NCI-H1436 treated with DMSO at 0.1 percent for 48 hours (cell line): ENCODE measurements at places on chromosomes 12 and 14.
A peak's percentile ranks its signal among the peaks of the same experiment; 100 is the strongest.

GRCh38 chr14:65533736-65534404 is 121.3 kb downstream of the FUT8 start:
- no peak for DNase-seq

DNA sequence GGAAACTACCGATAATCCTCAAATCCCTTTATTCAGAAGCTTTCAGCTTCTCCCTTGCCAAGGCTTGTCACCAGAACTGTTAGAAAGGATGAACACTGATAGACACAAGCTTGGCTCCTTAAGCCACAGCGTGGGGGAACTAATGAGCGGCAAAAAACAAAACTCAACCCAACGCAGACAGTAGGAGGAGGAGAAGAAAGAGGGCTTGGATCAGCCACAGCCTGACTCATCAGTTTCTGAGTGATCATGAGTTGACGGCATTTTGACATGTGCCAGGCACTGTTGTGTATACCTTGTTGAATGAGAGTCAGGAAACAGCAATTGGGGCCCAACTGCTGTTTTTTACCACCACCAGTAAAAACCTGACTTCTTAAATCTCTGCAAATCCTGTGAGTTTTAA is 23.7 kb downstream of the PLXNC1 start:
- DNase-seq = no peak

GRCh38 chr12:104896710-104897109 is 61.4 kb downstream of the SLC41A2 start:
- DNase-seq = no peak

- DNase-seq = no peak
Observed at GRCh38 chr12:62882696-62883095, 52.3 kb downstream of the PPM1H start.

DNA sequence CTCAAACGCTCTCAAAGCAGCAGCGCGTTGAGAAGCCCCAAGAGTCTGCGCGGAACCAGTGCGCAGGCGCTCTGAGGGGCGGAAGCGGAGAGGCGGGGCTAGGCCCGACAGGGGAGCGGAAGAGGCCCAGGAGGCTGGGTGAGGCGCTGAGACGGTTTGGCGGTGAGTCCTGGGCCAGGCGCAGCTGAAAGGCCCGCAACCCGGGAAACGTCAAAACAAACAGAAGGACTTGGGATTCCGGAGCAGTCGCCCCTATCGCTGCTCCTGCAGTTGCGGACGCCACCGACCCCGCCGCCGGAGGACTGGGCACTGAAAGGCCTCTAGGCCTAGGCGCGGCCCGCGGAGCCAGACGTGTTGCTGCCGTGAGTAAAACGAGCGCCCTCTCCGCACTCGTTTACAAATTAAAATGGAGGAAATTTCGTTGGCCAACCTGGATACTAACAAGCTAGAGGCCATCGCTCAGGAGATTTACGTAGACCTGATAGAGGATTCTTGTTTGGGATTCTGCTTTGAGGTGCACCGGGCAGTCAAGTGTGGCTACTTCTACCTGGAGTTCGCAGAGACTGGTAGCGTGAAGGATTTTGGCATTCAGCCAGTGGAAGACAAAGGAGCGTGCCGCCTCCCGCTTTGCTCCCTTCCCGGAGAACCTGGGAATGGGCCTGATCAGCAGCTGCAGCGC is at the start of gene ATXN7L3B:
ATXN7L3B (plus strand) TSS at position 129 of the 679 bp plus-strand sequence; CDS start at position 407, 278 bp downstream.
- DNase-seq = peak; percentile 70

GRCh38 chr14:63893701-63894458 is 41.1 kb downstream of the SYNE2 start:
- DNase-seq = no peak

GRCh38 chr12:40168001-40168400 is 56.8 kb upstream of the LRRK2 start:
- no peak for DNase-seq

- DNase-seq = no peak
Observed at GRCh38 chr12:116455540-116456329, 103.4 kb upstream of the MAP1LC3B2 start.

GRCh38 chr14:103401223-103402214 is 16.3 kb downstream of the MARK3 start:
- no peak for DNase-seq

GRCh38 chr14:93033983-93034670 is 81.6 kb downstream of the ITPK1 start:
- DNase-seq = no peak

- DNase-seq = no peak
Observed at GRCh38 chr12:126193190-126193589, 1128.0 kb downstream of the AACS start.

- DNase-seq = no peak
Observed at GRCh38 chr12:6828781-6829535, 751 bp downstream of the P3H3 start.

DNA sequence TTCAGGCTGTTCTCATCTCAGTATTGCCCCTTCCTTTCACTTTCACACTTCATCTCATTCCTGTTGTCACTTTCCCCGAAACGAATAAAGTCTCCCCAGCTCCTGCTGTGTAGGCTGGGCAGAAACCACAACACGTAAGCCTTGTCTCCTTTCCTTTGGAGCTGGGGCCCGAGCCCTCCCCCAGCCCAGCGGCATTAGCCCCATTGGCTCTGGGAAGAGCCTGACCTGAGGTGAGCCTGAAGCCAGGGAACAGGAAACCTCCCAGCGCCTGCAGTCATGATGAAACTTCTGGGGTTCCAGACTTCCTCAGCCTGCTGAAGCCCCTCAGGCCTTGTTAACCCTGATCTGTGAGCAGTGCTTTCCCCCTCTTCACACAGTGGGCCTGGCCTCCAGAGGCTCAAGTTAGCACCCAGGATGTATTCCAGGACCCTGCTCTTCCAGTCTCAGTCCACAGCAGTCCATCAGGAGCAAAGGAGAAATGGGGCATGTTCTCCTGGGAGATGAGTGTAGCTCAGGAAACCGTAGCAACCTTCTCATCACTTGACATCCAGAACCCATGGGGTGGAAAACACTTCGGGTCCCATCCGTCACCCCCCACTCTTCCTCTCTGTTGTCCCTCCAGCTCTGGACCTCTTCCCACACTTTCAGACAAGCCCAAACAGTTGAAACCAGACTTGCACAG is 21.8 kb downstream of the VASH1 start:
- no peak for DNase-seq

GRCh38 chr14:103023881-103024473 is 33.4 kb downstream of the CDC42BPB start:
- DNase-seq = no peak

GRCh38 chr12:77745624-77746023 is 85.1 kb upstream of the NAV3 start:
- no peak for DNase-seq

- no peak for DNase-seq
Observed at GRCh38 chr14:66884149-66884548, 305.1 kb upstream of the GARIN2 start.

DNA sequence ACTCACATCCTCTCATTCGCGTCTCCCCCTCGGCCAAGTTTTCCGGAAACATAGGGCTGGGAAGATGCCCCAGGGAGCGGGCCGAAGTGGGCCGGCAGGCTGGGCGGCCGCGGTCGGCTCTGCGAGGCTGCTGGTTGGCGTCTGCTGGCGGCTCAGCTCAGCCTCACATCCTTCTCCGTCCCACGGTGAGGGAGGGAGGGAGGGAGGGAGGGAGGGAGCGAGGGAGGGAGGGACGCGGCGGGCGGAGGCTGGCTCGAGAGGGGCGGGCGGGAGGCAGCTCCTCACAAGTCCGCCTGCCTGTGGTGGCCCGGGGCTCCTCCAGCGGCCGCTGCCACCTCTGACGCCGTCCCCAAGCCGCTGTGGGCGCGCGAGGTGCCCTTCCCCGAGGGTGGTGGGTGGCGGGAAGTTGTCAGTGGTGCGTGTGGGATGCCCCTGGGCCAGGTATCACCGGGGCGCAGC is 93.8 kb downstream of the RFLNA start:
- DNase-seq = no peak

DNA sequence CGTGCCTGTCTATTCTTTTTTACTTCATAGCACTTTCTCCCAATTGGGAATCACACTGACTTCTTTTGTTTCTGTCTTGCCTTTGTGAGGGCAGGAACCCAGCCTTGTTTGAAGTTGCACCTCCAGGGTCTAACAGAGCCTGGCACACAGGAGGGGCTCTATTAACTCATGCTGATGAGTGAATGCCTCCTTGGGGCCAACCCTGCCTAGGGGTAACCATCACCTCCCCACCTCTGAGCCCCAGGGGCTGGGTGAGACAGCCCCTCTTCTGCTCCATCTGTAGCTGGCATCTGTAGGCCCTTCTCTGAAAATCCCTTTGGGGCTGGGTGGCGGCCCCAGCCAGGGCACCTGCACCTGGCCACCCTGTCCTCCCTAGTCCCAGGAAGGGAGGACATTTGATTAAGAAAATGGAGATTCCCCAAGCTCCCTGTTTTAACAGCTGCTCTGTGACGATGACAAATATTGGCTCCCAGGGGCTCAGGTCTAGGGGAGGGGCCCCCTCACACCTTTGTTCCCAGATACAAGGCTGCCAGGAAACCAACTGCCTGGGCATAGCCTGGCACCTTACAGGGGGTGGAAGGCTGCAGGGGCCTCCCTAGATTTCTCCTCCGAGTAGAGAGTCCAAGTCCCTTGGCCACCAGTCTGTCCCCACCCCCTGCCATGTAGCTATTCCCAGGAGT is 11.8 kb downstream of the TAMALIN start:
- peak; percentile 35 for DNase-seq

GRCh38 chr14:92726135-92726932 is 22.1 kb downstream of the LGMN start:
- DNase-seq = no peak

DNA sequence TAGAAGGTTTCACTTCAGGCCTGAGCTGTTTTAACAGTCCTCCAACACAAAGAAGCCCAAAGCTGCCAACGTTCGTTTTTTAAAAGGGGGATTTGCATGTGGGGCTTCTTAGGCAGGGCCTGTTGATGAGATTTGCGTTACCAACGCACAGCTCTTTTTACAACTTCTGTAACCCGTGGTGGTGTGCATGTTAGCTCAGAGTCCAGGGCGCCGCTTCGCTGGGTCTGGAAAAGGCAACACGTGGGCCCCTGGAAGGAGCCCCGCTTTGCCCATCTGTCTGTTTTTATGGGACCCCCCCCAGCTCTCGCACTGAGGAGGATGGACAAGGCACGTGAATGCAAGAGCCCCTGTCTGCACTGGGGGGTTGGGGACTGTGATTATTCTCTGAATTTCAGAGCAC is 84.0 kb downstream of the ESR2 start:
- no peak for DNase-seq

GRCh38 chr14:101839236-101839635 is 77.7 kb downstream of the PPP2R5C start:
- DNase-seq = no peak

- DNase-seq = no peak
Observed at GRCh38 chr12:76738824-76739579, 24.9 kb upstream of the ZDHHC17 start.

DNA sequence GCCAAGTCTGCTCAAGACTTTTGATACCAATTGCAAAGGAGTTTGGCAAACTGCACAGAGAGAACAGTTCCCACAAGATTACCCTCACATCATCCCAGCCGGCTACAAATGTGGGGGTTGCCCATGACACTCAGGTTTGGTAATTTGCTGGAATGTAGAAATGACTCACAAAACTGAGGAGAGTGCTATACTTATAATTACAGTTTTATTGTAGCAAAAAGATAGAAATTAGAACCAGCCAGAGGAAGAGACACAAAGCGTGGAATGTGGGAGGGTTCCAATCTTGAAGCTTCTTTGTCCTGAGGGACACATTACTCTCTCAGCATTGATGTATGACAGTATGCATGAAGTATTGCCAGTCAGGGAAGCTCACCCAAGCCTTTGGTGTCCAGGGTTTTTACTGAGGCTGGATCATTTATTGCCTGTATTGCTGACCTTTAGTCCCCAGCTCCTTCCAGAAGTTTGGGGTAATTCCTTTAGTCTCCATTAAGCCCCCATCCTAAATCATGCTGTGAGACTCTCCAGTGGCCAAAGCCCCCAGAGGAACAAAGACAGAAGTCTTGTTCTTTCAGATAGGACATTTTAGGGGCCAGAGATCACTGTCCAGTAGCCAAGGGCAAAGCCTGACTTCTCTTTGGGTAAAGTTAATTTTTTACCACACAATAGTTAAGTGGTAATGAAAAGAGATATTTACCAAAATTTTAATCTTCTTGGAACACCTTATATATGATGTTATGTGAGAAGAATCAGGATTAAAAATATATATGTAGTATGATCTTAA is 9.9 kb downstream of the TBK1 start:
- DNase-seq = no peak

GRCh38 chr12:14057895-14058294 is 76.5 kb upstream of the GRIN2B start:
- no peak for DNase-seq

DNA sequence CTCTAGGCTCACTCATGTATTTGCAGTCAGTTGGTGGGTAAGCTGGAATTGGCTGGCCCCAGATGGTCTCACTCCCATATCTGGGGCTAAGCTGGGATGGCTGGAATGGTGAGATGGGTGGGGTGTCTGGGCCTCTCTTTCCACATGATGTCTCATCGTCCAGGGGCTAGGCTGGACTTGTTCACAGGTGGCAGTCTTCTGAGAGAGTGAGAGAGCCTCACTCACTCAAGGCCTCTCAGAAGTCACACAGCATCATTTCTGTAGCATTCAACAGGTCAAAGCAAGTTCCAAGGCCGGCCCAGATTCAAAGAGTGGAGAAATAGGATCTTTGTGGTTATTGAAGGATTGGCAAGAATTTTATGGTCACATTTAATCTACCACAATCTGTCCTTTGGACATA is 102.7 kb downstream of the UNC79 start:
- no peak for DNase-seq

- no peak for DNase-seq
Observed at GRCh38 chr14:58245562-58245961, 919 bp downstream of the PSMA3 start.

DNA sequence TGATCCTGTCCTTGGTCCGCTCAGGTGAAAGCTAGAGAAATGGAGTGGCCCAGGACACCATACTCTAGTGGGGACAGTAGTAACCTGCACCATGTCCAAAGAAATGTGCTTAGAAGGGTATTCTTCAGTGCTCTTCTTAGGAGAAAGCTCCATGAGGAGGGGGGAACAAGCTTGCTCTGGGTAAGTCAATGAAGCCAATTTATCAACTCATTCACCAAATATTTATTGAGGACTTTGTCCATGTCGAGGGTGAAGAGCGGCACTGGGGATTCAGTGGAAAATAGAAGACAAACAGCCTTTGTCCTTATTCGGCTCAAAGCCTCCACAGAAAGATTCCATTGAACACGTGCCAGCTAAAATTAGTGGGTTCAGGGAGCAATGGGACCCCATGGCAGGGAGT is 677.8 kb downstream of the BCL11B start:
- no peak for DNase-seq

GRCh38 chr14:76133103-76133502 is 18.6 kb upstream of the GPATCH2L start:
- DNase-seq = no peak

- DNase-seq = no peak
Observed at GRCh38 chr14:98227727-98228111, 1044.3 kb downstream of the BCL11B start.

DNA sequence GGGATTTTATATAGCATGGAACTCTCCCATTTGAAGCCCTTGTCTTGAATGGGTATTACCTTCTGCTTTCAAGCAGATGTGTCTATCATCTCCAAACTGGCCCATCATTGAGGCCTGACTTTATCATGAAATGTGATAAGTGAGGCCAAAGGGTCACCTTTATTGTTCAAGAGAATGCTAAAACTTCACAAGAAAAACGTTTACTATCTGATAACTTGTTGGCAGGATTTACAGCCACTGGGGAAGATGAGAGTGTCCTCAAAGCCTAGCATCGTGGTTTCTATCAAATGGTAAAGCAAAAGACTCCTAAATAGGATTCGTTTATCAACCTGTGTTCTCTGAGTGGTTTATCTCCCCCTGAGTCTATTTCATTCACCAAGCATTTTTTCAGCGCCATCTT is 62.0 kb upstream of the CLMN start:
- no peak for DNase-seq

GRCh38 chr12:15863372-15863771 is 18.8 kb upstream of the STRAP start:
- DNase-seq = no peak
